ENCODE measurements at places on chromosomes 7 and 10.

DNA sequence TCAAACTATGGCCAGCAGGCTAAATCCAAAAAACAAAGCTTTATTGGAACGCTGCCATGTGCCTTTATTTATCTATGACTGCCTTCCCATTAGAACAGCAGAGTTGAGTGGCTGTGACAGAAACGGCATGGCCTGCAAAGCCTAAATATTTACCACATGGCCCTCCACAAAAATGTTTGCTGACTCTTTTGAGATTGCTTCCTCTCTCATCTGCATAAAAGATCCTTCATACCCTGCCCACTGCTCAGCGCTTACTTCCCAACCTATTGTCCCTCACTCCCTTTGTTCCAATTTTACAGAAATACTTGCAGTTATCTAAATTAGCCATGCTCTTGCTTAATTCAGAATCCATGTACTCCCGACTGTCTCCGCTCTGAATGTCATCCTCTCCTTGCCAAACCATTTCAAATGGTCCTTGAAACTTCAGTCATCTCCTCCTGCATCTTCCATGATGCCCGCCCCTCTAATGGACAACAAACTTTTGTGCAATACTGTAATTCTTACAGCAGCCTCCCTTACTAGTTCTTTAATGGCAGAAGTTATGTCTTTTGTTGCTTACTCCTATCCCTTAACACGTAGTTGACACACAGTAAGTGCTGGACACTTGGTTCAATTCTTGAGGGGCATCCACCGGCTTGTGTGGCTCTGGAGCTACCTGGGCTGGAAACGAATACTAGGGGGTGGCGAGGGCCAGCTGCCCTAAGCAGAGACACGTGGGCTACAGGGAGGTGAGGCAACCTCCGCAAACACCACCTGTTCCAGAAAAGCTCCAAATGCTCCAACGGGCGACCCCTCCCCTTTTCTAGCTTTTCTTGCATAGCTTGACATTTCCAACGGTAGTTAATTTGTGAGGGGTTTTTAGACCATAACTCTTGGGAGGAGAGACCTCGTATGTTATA is 832 bp downstream of the XRCC2 start:
- DNase-seq: no peak

DNA sequence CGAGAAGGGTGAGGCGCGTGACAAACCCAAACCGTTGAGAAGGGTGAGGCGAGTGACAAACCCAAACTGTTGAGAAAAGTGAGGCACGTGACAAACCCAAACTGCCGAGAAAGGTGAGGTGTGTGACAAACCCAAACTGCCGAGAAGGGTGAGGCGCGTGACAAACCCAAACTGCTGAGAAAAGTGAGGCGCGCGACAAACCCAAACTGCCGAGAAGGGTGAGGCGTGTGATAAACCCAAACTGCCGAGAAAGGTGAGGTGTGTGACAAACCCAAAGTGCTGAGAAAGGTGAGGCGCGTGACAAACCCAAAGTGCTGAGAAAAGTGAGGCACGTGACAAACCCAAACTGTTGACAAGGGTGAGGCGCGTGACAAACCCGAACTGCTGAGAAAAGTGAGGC is 25.0 kb downstream of the ESYT2 start:
- no peak for DNase-seq

- no peak for DNase-seq
Observed at GRCh38 chr10:128416231-128416630, 290.0 kb upstream of the MKI67 start.

DNA sequence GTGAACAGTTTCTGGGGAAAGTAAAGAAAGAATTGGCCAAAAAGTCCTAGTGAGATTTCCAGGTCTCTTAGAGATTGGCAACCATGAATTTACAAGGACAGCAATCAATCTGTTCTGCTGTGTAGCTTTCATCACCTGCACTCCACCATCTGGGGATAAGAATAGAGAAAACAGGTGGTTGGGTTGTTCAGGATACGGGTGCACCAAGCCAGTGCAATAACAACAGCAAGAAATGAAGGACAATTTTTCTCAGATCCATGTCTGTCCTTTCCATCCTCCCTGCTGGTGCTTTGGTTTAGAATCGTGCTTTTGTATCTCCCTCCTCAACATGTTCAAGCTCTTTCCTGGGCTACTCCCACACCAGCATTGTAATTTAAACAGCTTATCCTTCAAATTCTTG is 787.7 kb downstream of the GRID1 start:
- DNase-seq: no peak

DNA sequence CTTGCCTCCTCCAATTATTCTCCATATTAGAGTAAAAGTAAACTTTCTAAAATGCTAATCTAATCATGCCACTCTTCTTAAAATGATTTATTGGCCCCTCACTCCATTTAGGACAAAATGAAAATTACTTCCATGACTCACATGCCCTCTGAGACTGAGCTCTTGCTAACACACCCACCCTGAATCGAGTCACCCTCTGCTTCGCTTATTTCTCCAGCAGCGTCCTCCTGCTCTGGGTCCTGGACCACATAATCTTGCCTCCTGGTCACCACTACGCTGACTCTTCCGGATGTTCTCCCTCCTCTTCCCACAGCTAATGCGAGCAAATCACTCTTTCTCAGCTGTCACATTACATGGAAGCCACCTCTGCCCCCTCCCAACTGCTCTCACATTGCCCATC is 384.0 kb upstream of the FZD8 start:
- DNase-seq: no peak

DNA sequence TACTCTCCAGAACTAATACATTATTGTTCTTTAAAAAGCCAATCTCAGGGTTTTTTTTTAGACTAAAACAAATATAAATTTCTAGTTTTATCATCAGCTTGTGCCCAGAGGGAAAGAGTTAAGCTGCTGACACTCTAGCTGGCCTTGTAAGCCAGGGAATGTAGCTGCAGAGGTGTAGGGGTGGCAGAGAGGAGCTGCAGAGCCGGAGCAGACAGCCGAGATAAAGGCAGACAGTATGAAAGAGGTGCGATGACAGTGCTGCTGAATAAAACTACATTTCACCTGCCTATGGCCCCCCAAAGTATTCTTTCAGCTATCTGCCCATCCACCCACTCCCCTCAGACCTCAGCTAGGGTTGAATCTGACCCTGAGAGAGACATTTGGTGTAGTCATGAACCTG is 653.7 kb upstream of the ZWINT start:
- no peak for DNase-seq

- no peak for DNase-seq
Observed at GRCh38 chr10:132977807-132978206, 35.4 kb upstream of the CFAP46 start.

DNA sequence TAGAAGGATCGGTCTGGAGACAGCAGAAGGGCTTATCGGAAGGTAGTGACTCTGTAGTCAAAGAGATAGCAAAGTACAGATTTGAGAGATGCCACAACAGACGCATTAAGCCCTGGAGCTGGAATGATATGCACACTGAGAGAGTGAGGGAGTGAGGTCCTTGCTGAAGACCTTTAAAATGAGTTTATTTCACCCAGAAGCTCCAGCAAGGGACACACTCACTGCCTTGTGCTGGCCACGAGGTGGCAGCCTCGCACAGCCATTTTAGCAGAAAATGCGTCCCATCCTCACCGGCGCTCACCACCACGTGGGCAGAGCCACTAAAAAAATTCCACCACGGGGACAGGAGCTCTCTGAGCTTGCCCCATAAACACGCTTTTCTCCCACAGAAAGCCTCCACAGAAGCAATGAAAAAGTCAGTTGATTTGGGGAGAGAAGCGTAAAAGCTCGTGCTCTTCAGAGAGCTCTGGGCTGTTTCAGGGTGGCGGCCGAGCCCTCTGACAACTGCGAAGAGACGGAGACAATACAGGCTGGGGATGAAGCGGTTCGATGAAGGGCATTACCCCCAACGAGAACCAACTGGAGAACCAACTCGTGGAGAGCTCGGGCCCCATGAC is 163.0 kb upstream of the KLF14 start:
- peak; percentile 71 for DNase-seq

DNA sequence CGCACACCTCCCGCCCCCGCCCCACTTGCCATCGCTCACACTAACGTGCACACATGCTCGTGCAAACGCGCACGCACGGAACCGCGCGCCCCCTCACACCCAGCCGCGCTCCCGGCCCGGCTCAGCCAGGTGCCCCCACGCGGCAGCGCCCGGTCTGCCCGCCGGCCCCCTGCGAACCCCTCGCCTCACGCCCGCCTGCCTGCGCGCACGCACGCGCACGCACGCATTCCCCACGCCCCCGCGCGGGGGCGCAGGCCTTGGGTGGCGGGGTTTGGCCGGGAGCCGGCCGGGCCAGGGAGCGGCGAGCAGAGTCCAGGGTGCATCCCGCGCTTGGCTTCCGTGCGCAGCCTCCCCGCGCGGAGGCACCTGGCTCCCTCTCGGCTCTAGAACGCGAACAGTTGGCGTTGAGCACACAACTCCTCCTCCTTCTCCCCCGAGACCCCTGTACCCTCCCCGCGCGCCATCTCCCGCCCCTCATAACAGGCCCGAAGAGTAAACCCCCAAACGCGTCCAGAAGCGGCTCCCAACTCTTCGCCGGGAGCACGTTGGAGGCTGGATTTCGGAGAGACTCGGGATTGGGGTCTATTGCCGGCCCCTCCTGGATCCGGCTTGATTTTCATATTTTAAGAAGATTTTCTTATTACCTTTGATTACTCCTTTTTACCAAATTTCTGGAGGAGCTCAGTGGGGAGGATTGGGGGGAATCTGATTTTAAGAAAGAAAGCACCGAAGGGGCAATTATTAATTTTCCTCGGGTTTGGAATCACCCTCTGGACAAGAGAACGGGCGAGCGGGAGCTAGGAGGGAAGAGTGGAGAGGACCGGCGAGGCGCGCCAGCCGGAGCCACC is 527 bp upstream of the SORCS3 start:
- no peak for DNase-seq

DNA sequence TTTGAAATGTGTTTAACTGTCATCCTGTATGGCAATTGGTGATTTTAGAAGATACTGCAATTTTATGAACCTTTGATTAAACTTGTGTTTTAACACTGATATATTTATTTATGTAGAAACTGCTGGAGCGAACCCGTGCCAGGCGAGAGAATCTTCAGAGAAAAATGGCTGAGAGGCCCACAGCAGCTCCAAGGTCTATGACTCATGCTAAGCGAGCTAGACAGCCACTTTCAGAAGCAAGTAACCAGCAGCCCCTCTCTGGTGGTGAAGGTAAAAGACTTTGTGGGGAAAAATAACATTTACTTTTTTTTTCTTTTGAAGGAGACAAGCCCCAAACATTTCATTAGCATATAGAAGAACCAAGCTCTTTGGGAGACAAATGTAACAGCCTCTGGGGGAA is 6.5 kb downstream of the ANLN start:
- no peak for DNase-seq

All from occipital lobe (tissue), 3 donors.